ENCODE measurements at places on chromosomes 4 and X.

- no peak for DNase-seq
These were observed 150.2 kb downstream of the SHROOM3 start for GRCh38 chr4:76585272-76585671.

DNA sequence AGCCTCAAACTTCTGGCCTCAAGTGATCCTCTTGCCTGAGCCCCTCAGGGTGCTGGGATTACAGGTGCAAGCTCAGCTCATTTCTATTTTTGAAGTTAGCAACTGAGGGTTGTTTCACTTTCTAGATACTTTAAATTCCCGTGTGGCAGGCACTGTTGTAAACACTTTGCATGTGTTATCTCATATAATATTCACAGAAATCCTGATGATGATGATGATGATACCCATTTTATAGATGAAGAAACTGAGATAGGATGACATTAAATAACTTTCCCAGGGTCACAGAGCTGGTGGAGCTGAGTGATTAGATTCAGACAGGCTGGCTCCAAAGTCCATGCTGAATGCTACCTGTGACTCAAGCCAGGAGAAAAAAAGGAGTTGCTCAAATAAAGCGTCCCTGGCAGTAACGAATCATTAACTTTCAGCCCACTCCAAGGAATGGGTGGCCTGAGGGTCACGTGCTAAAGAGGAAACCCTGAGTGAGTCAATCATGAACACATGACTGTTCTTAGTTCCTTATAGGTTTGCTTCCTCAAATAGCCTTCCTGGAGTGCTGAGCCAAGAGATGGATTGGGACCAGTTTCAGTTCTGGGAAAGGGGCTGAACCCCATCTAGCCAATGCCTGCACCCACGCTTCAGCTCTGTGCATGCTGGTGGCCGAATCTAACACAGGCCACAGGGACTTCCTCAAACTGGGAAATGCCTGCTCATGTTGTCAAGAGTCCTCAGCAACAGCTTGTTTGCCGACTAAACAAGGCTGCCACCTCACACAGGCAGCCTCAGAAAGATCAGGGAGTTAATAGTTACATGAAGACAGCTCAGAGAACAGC is 52.8 kb downstream of the RBM47 start:
- peak; percentile 30 for DNase-seq

DNA sequence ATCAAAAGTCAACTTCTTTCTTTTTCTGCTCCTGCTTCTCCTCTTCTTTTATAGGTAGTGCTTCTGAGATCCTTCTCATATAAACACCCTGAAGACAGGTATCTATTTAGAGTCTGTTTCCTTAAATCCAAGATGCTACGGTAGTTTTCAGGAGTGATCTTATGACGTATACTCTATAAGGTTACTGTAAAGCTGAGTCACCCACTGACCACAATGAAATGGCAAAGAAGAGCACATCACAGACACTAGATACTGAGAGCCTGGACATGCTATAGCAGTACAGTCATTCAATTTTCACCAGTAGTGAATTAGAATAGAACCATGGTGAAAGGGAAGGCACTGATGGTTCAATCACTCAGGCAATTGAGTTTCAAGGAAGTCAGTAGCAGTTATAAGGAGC is 412.5 kb downstream of the ADAM29 start:
- no peak for DNase-seq

- no peak for DNase-seq
These were observed 35.9 kb downstream of the CENPU start for GRCh38 chr4:184697956-184698355.

DNA sequence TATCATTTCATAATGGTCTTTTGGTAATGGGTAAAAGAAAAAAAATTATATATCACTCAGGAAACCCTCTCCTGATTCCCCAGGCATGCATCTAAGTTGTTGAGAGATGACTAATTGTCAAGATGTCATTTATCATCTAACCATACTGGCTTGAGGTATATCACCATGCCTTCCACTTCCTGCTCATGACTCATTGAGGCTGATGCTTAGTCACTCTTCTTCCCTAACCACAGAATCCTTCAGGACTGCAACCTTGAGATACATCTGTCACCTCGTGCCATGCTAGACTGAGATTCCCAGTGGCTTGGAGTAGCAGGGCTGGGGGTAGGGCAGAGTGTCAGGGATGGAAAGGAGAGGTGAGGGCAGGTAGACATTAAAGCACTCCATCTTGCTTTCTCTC is 782.5 kb upstream of the INTU start:
- no peak for DNase-seq

DNA sequence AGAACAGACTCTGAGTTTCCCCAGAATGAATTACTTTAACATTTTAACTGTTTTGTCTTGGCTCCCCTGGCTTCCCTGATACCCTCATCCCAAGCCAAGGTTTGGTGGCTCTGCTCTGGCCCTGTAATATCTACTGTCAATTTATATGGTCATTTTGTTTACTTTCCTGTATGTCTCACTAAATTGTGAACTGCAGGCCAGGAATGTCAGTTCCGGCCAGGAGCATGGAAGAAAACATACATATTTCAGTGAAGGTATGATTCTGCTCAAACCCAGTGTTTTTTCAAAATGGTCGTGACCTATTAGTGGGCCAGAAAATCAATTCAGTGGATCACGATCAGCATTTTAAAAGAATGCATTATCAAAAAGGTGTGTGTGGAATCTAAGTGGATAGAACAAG is 1.2 kb downstream of the RPGR start:
- no peak for DNase-seq

GRCh38 chr4:81032771-81033684 is 2.5 kb downstream of the BMP3 start:
- peak; percentile 77 for DNase-seq

DNA sequence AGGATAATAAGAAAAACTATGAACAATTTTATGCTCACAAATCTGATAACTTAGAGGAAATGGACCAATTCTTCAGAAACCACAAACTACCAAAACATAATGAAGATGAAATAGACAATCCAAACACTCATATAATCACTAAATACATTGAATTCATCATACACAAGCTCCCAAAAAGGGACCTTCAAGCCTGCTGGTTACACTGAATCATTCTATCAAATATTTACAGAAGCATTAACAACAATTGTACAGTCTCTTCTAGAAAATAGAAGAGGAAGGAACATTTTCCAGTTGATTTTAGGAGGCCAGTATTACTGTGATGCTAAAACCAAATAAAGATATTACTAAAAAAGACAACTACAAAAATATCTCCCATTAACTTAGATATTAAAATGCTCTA is 88.3 kb downstream of the IL15 start:
- no peak for DNase-seq

DNA sequence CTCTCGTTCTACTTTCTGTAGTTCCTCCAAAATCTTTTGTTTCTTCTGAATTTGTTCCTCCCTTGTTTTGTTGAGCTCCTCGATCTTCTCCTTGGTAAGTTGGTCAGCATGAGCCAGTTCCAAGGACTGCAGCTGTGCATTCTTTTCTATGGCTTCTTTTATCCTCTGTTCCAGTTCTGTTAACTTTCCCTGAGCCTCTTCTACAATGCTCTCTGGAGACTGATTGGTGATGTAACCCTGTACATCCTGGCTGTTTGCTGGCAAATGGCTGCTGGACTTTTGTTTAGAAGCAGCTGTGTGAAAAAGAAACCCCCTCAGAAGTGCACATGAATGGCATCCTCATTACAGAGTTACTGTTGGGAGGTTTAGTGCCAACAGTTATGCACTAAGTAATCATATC is 70.5 kb upstream of the COX18 start:
- DNase-seq = no peak

- peak; percentile 10 for DNase-seq
These were observed 134.5 kb downstream of the ARHGAP6 start for GRCh38 chrX:11531226-11531625.

DNA sequence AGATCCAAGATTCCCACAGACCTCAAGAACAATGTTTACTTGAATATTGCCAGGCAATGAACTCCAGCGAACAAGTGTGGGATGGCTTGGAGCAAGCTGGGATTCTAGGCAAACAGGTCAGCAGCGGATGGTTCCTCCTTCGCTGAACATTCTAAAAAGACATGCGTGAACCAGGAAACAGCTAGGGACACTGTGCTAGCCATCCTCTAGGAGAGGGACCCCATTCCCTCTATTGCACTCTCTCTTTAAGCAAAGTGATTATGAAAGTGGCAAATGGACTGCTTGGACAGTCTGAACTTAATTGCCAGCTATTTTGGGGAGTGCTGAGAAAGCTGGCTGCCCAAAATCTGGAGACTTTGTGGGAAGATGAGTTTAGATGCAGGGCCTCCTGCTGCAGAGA is 29.9 kb upstream of the TEC start:
- DNase-seq = no peak

GRCh38 chr4:168560184-168561180 is 63.6 kb downstream of the PALLD start:
- DNase-seq = no peak

DNA sequence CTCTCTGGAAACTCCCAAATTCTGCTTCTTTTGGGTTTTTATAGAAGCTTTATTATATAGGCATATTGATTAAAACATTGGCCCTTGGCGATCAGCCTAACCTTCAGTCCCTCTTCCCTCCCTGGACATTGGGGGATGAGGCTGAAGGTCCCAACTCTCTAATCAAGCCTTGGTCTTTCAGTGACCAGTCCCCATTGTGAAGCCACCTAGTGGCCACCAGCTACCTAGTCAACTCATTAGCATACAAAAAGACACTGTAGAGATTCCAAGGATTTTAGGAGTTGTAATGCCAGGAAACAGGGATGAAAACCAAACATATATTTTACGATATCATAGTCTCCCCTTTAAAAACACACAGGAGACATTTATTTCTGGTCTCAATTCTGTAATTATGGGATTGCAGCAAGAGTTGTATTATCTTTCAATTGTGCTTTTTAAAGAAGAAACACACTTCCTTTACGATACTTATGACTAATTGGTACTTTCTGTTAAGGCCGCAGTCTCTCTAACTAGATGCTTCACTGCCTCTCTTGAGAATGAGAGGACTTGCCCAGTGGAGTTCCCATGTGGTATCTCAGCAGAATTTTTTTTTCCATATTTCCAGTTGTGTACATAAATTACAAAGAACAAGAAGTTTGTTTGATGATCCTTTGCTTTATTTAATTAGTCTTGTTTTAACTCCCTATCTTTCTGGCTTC is 58.2 kb downstream of the WDR17 start:
- peak; percentile 28 for DNase-seq

GRCh38 chr4:27836523-27836922 is 975.9 kb downstream of the STIM2 start:
- no peak for DNase-seq

DNA sequence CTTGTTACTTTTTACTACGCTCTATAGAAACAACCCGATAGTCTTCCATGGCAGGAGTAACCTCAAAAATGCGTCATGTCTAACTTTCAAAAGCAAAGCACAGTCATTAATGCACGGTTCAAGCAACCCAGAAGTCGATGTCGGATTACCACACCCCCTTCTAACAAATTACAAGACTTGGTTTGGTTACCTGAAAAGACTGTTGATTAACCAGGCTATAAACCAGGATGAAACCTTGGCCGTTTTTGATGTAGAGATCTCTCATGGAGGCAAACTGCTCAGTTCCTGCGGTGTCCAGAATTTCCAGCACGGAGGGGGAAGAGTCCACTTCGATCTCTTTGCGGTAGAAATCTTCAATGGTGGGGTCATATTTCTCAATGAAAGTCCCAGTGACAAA is 2.4 kb downstream of the RAP2C start:
- peak; percentile 43 for DNase-seq

GRCh38 chrX:30312858-30313257 is 3.7 kb upstream of the NR0B1 start:
- DNase-seq = no peak

GRCh38 chrX:148874636-148875246 is 374.3 kb downstream of the AFF2 start:
- DNase-seq = no peak

GRCh38 chr4:183053681-183054080 is 45.4 kb upstream of the WWC2 start:
- no peak for DNase-seq

DNA sequence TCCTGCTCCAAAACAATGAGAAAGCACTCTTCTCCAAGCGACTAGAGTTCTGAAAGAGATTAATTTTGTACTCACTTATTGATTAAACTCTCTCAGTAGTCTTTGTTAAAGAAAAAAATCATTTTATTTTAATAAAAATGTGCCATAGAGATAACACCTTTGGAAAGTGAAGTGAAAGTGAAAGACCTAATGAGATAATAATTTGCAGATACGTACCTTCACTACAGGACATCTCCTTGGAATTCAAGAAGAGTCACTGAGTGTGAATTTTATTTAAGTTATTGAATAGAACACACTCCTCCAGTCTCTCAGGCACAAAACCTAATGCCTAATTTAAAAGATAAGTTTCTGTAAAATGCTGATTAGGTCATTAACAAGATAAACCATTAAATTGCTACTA is 1070.6 kb upstream of the GRID2 start:
- DNase-seq = no peak

GRCh38 chr4:174749091-174749490 is 80.0 kb downstream of the GLRA3 start:
- DNase-seq = no peak

DNA sequence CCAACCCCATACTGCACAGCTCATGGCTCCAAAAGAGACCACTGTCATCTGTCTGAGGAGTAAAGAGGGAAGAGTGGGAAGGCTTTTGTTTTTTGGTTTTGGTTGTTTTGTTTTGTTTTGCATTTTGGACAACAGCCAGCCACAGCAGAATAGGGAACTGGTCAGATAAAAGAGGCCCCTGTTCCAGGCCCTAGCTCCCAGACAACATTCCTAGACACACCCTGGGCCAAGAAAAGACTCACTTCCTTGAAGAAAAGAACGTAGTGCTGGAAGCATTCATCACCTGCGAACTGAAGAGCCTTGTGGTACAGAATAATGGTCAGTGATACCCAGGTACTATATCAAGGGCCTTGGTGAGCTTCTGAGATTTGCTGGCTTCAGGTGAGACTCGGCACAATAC is 619.4 kb upstream of the SPANXN1 start:
- no peak for DNase-seq

DNA sequence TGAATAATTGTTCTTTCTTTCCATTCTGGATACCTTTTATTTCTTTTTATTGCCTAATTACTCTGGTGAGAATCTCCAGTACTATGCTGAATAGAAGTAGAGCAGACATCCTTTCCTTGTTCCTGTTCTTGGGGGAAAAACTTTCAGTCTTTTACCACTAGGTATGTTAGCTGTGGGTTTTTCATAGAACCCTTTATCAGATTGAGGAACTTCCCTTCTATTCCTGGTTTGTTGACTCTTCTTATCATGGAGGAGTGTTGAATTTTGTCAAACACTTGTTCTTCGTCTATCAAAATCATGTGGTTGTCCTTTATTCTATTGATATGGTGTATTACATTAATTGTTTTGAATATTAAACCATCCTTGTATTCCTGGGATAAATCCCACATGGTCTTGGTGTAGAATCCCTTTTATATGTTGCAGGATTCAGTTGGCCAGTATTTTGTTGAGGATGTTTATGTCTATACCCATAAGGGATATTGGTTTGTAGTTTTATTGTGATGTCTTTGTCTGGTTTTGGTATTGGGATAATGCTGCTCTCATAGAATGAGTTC is 23.6 kb downstream of the SH3BP2 start:
- DNase-seq = no peak

- DNase-seq = no peak
These were observed 739 bp downstream of the SLC49A3 start for GRCh38 chr4:687971-688853.

GRCh38 chr4:113541933-113542332 is 219.6 kb downstream of the CAMK2D start:
- DNase-seq = no peak

- DNase-seq = no peak
These were observed 246.6 kb upstream of the AADAT start for GRCh38 chr4:170336238-170336775.

GRCh38 chrX:46317163-46317562 is 228.1 kb downstream of the ZNF674 start:
- DNase-seq = no peak

GRCh38 chr4:47790105-47790504 is 47.8 kb downstream of the CORIN start:
- DNase-seq = no peak

Data from NCI-H82 (cell line).